ENCODE measurements at places on chromosomes 7 and 10.

DNA sequence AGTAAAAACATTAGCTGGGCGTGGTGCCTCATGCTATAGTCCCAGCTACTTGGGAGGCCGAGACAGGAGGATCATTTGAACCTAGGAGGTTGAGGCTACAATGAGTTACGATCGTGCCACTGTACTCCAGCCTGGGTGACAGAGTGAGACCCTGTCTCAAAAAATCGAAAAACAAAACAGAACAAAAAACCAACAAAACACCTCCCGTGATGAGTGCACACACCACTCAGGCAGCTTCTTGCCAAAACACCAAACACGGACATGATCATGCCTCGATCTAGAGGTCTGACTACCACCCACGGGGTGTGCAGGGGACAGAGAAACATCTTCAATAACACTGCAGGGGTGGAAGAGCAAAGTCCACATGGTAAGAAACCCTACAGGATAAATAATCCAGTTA is 44.4 kb downstream of the AMZ1 start:
- DNase-seq, result no peak

GRCh38 chr10:55509168-55509567 is 708.1 kb upstream of the PCDH15 start:
- DNase-seq, result no peak

DNA sequence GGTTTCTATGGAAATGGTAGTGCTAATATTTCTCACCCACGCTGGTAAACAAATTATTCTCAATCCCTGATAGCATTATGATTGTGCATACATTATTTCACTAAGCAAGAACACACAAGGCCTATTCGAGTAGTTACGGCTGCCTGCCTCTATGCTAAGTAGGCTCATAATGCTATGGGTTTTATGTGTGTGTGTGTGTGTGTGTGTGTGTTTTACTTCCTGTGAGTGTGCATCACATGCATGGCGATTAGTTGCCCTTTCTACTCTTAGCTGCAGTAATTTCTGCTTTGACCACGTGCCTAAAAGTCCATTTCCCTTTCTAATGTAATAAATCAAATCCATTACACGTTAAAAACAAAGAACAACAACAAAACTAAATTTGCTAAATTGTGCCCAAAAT is 117.0 kb downstream of the CHCHD3 start:
- no peak for DNase-seq

- DNase-seq, result no peak
Measured at GRCh38 chr7:23967949-23968599, 258.1 kb downstream of the STK31 start.

DNA sequence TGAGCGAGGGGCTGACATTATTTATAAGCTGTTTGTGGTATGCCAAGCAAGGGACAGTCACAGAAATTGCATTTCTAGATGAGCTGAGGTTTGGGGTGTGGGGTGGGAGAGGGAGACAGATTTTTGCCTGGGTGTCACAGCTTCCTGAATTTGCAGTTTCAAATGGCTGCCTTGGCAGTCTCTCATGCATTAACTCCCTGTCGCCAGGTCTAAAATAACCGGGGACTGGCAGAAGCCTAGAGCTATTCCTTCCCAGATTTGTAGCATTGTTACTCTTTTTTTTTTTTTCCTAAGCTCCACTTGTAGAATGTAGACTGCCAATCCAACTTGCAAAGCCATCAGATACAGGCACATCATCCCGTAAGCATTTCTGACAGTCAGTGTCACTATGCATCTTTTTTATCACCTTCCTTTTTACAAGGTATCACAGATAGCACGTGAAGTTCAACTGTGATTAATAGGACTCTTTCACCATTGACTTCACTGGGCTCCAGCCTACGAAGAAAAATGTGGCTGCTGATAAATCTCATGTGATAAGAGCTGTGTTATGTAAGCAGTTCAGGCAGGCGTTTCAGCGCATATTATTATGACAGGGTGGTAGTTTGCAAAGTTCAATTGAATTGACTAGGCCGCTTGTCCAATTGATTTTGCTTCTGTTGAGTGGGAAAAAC is 130.7 kb upstream of the CELF2 start:
- no peak for DNase-seq

DNA sequence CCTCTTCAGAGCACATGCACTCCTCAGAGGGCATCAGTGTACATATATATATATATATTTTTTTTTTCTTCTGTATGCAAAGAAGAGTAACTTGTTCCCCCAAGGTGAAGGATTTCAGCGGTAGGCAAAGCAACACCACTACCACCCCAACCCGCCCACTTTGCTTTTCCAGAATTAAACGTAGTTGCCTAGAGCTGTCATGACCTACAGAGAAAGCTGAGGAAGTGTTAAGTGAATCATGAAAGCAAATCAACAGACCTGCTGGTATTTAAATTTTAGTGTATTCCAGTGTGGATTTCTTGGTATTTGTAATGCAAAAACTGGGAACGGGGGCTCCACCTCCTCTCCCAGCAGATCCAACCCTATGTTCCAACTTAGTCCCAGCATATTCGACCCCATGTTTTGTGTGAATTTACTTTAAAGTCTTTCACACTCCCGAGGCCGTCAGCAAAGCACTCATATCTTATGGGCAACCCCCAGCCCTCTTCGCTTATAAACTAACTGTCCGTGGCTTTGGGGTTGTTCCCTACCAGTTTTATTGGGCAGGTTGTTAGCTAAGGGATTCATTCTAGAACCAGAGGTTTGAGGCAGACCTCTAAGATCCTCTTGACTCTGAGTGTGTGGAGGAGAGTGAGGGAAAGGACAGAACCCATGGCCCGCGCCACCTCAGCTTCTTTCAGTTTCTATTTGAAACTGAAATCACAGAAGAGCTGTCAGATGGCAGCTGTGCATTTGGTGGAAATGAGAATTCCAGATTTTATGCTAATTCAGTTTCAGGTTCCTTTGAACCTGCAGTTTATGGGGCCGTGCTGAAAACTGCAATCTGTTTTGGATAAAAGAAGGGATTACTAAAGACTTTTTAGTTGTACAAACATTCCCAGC is 450.2 kb upstream of the GALNT17 start:
- DNase-seq, result no peak

GRCh38 chr10:101840741-101841453 is 2.7 kb downstream of the KCNIP2 start:
- peak; percentile 68 for DNase-seq

DNA sequence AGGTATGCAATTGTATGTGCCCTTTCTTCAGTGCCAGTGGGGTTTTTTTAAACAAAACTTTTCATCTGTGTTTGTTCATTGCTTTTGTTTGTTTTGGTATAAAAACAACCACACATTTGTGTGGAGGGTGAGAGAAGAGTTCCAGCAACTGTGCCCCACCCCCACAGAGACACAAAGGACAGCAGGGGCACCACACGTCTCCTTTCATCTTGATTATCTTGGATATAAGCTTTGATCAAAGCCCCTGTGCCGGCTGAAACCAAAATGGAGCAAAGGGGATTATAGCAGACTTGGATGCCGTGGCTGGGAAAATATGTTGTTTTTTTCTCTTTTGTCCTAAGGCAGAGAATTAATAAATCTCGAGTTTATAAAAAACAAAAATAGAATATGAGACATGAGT is 111.8 kb upstream of the RSU1 start:
- DNase-seq, result no peak

GRCh38 chr7:35728412-35729060 is 33.6 kb upstream of the HERPUD2 start:
- DNase-seq, result no peak

GRCh38 chr10:118034791-118035261 is 11.9 kb downstream of the RAB11FIP2 start:
- no peak for DNase-seq

GRCh38 chr7:65971021-65971420 is 11.0 kb downstream of the GUSB start:
- no peak for DNase-seq

- DNase-seq, result no peak
Measured at GRCh38 chr7:106608661-106609060, 52.3 kb downstream of the CCDC71L start.

DNA sequence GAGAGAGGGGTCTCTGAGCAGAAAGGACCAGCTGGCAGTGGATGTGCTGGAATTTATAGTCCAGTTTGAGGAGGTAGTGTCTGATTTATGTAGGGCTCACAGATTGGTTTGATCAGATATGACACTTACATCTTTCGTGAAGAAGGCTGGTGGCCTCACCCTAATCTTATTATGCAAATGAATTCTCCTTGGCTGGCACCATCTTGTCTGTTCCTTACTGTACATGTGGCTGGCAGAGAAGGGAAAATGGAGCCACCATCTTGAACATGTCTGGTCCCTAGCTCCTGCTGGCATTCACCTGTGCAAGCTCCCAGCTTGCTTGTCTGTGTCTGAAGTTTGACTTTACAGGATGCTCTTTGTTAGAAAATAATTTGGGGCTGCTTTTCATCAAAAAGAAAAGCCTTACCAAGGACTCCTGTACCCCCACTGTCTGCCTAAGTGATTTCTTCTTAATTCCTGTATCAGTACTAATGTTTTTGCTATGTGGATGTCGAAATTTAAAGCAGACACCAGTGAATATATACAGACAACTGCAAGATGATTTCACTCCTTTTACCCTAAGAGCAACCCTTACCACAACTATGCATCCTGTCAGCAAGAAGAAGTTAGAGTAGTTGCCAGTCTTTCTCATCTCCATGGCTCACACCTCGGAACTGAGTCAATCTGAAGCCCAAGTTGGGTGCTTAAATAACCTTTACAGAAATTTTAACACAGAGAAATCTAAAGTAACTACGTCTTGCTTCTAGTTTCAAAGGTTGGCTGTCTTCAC is 322.0 kb upstream of the SEMA3D start:
- no peak for DNase-seq

DNA sequence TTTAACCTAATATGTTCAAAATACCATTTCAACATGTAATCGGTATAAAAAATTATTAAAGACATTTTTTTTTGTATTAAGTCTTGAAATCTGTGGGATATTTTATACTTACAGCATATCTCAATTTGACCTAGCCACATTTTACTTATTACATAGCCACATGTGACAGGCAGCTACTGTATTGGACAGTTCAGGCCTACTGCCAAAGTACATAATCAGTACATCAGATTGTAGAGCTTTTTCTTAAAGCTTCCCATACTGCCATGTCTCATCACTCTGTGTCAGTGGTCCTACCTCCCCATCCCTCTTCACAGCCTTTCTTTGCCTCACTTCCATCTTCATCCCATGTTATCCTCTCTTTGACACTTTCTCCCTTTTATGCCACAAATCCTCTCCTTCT is 43.0 kb downstream of the LOXL4 start:
- DNase-seq, result no peak

DNA sequence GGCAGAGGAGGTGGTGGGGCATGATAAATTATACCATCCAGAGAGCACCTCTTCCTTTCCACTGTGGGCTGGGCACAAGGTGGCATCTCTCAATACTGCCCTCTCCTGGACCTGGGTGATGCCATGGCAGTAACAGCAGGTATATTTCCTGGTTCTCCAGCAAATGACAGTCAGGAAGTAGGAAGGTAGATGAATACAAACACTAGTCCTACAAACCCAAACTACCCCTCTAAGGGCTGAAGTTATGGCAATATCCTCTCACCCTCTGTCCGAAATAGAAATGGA is 1004.9 kb downstream of the KCNMA1 start:
- DNase-seq, result no peak

DNA sequence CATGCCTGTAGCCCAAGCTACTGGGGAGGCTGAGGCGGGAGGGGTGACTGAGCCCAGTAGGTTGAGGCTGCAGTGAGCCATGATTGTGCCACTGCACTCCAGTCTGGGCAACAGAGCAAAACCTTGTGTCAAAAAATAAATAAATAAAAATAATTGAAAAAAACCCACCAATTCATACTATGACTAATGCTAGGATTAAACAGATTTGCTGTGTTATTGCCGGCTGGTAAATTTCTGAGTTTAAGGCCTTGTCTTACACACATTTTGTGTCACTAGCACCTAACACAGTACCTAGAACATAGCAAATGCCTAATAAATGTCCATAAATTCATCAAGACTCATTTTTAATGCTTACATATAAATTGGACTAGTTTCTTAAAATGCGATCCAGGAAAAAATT is 8.7 kb downstream of the ESYT2 start:
- no peak for DNase-seq

DNA sequence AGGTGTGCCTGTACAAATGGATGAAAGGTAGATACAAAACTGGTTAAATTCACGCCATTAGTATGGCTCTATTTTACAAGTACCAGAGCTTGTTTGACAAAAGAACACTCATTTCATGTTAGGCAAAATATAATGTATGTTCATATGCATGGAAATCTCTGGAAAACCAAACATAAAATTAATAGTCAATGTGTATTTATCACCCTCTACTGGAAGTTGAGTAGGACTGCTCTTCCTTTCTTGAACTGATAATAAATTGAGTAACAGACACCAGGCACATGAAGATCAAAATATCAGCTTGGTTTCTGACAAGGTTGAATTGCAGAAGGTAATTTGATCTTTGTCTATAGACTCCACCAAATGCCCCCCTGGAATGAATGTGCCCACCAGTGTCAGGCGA is 19.8 kb upstream of the AKR1B1 start:
- DNase-seq, result no peak

GRCh38 chr10:11256896-11257295 is 239.2 kb downstream of the CELF2 start:
- no peak for DNase-seq

DNA sequence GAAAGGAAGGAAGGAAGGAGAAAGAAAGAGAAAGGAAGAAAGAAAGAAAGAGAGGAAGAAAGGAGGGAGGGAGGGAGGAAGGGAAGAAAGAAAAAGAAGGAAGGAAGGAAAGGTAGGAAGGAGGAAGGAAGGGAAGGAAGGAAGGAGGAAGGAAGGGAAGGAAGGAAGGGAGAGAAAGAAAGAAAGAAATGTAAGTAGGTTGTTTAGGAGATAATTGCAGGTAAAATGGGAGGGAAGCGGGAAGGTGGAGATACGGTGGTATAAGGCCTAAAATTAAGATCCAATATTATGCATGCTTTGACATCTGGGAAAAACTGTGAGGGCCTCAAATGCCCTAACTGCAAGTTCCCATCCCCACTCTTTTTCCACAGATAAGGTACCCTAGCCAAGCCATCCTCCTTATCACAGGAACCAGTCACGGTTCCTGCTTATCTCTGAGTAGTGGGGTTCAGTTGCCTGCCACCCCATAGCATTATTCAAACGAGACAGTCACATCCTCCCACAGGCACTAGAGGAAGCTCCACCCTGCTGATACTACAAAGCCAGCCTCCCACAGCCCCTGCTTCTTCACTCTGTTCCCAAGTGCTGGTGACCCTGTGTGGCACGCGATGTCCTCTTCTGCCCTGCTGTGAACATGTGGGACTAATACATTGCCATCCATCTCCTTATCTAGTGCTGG is 28.7 kb downstream of the ST8SIA6 start:
- no peak for DNase-seq

- DNase-seq, result no peak
Measured at GRCh38 chr7:137209151-137209817, 134.2 kb downstream of the PTN start.

DNA sequence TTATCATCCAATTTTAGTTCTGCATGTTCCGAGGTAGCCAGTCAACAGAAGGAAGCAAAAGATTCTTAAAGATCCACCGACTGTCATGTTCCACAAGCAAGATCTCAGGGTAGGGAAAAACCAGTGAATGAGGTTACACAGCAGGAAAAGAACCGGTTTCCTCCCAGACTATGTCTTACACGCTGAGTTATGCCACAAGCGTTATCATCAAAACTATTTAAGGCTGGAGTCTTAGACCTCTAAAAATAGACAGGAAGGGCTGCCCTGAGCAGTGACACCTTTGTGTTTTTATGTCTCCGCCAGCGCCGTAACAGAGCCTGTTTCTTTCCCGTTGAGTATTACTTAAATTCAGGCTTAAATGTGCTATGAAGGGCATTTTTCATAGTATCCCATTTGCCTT is 48.3 kb downstream of the PROSER2 start:
- no peak for DNase-seq
